ENCODE measurements at places on chromosomes 7 and 10.

GRCh38 chr10:101290881-101291280 lies 61.6 kb upstream of the LBX1 start:
- DNase-seq = no peak

DNA sequence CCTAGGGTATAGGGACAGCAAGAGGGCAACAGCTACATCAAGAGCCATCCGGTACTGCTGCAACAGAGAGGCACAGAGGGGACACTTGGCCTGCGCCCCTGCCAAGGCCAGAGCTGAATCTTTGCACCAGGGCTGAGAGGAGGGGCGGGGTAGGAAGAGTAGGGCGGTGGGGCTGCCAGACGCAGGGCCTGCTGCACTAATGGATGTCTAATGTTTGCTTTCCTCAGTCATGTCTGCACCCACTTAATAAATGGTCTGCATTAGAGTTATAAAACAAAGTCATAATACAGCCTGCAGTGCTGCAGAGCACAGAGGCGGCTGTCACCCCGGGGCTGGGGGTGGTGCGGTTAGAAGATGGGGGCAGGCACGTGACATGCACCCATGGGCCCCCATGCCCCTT lies 42.2 kb upstream of the SLC29A3 start:
- DNase-seq = no peak

GRCh38 chr7:1749864-1750466 lies 79.9 kb downstream of the ELFN1 start:
- DNase-seq = no peak

DNA sequence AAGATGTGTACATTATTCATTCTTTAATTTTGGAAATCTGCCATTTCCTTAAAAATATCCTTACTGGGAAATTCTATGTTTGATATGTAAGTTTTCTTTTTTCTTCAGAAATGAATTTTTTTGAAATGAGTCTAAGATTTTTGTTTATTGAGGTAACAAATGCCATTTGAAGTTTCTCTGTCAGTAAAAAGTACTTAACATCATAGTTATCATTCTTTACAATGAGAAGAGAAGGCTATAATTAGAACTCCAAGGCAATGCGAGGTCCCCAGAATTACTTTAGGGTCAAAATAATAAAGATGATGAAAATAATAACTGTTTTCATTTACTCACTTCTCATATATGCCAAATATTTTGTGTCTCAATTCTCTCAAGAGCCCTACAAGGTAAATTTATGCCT lies 37.0 kb upstream of the RHOBTB1 start:
- DNase-seq = no peak

- no peak for DNase-seq
Observed at GRCh38 chr10:14781763-14782162, 7.1 kb upstream of the FAM107B start.

GRCh38 chr10:110558041-110558440 lies 9.5 kb upstream of the SMC3 start:
- DNase-seq = no peak

DNA sequence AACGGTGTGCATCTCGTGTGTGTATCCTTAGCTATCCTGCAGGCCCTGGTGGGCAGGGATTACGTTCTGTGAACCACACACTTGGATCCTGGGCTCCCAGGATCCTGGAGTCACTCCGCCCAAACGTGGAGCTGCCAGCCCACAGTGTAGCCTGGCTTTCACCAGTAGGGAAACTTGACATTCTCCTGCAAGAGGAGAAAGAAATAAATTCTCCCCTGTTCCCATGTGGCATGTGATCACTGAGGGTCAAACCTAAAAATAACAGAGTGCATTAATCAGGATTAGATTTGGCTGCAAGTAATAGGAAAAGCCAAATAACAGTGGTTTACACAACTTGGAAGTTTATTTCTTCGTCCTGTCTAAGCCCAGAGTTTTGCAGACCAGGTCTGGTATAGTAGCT lies 32.3 kb downstream of the PALD1 start:
- DNase-seq = no peak

DNA sequence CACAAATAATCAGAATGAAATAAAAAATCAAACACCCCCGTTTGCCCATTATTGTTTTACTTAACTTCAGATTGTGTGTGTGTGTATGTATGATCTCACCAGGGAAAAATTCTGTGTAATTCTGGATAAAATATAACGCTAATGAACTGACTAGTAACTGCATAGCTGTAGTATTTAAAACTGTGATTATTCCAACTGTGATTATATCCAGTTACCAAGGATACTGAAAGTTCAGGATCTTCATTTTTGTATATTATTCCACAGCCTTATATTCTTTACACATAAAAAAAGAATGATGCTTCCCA lies 2.9 kb downstream of the TWIST1 start:
- DNase-seq = no peak

DNA sequence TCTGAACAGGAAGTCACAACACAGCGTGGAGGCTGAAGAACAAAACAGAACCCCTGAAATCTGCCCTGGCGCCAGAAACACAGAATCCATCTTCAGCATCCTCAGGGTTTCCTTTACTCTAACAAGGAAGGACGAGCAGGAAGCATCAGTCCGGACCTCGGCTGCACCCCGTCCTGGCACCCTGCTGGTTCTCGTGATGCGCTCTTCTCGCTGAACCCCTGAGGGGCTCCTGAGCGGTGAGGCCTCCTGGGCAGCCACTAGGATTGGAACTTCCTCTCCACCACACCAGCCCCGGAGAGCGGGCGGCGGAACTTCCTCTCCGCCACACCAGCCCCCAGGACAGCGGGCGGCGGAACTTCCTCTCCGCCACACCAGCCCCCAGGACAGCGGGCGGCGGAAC lies 461.9 kb downstream of the PTPRN2 start:
- DNase-seq = no peak

DNA sequence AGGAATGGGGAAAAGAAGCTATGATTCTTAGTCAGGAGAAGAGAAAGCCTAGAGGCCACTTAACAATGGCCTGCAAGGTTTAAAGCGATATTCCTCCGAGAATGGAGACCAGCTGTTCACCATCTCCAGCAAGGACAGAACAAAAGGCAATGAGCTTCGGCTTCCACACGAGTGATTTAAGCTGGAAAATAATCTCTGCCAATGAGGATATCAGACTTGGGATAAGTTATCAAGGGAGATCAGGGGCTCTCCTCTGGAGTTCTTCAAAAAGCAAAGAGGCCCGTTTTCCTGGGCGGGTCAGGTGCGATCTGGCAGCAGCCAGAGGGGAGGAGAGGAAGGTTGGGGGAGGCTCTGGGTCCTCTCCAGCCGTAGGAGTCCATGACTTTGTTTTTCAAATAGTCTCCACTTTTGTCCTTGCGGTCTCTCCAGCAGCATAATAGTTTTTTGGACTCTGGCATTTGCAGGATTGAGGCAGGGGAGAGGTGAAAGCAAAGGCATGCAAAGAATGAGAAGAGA lies 211.3 kb downstream of the SKIDA1 start:
- no peak for DNase-seq

GRCh38 chr10:17101257-17101909 lies 28.2 kb downstream of the CUBN start:
- no peak for DNase-seq

DNA sequence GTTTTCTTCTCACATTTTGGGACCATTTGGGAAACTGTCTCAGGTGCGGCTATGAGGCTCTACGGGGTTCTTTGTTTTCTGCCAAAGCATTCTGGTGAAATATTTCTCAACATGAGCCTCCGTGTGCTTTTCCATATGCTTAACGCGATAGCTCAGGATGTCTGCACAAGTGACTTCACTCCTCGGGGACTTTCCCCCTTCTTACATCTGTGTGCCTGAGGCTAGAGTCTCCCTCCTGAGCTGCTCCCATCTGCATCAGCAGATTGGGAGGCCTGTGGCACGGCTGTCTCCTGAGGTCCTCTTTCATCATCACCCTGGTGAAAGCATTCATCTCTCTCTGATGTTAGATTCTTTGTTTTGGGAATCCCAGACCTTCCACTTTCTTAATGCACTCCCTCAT lies 1190.9 kb downstream of the TYW1 start:
- no peak for DNase-seq

GRCh38 chr7:30310674-30311362 lies 26.4 kb downstream of the ZNRF2 start:
- DNase-seq = no peak

GRCh38 chr10:30499816-30500215 lies 65.8 kb downstream of the MAP3K8 start:
- no peak for DNase-seq

- DNase-seq = no peak
Observed at GRCh38 chr10:18607503-18608378, 43.6 kb downstream of the NSUN6 start.

DNA sequence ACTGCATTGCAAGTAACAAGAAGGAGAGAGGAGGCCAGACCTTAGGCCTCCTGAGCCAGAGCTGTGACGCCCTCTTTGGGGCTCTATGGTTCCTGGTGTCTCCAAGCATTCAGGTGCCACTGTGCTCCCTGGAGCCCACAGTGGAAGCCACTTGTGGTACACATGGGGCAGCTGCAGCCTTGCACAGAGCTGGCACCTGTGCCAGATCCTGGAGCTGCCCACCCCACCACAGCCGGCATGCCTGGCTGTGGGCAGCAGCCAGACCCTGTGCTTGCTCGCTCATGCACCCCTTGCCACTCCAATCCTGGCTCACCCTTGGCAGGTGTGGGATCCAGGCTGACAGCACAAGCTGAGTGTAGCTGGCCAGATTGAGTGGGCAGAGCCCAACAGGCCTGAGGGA lies 173.8 kb upstream of the SMIM30 start:
- no peak for DNase-seq

GRCh38 chr10:75926763-75927162 lies 495.3 kb downstream of the LRMDA start:
- DNase-seq = no peak

DNA sequence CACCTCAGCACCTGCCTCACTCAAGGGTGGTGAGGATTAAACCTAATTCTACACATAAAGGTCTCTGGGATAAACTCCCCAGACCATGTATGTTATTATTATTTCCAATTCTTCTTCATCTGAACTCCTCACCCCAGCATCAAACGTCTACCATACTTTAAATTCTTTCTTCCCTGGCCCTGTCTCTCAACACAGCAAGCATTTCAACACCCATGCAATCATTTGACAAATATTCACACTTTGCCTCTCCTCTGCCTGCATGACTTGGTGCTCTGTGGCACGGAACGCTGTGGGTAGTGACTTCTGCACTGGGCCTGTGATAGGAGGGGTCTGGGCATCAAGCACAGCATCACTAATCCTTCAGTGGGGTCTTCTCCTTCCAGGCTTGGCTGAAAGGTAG lies 490.8 kb downstream of the TNS3 start:
- DNase-seq = no peak

- DNase-seq = no peak
Observed at GRCh38 chr10:125094806-125095205, 65.6 kb downstream of the CTBP2 start.

GRCh38 chr7:42445691-42446090 lies 208.7 kb upstream of the GLI3 start:
- DNase-seq = no peak

- DNase-seq = no peak
Observed at GRCh38 chr7:32150039-32150438, 79.8 kb upstream of the PDE1C start.

DNA sequence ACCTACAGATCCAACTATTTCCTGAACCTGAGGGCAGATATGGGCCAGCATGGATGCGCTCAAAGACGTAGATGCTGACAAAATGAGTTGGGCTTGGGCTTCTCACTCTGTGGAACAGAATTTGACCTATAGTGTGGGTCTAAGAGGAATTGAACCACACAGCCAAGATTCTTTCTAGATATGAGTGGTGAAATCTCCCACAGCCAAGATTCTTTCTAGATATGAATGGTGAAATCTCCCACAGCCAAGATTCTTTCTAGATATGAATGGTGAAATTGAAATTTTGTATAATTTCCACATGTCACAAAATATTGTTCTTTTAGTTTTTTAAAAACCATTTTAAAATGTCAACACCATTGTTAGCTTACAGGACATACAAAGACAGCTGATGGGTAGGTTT lies 215.4 kb upstream of the LRGUK start:
- DNase-seq = no peak

- DNase-seq = no peak
Observed at GRCh38 chr7:51645702-51646298, 329.2 kb upstream of the COBL start.

DNA sequence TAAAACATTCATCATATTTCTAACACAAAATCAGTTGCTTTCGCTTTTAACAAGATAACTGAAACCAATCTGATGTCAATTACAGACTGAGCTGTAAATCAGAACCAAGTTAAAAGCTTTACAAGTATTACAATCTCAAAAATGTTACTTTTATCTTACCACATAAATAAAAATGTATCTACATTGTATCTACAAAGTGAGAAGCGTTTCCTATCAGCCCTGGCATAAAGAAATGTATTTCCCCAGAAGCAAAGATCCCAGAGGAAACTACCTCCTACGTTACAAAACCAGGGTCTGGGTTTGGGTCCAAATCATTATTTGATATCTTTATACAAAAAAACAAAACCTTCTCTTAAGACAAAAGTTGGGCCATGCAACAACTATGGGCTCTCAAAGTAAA lies 2.6 kb downstream of the SMURF1 start:
- DNase-seq = peak; percentile 14

Measured in CD4-positive, alpha-beta T cell treated with Interleukin-10 for 1 hour (primary cell).